Thoracic aorta (tissue), 2 donors: ENCODE measurements at places on chromosomes 2 and 18.

DNA sequence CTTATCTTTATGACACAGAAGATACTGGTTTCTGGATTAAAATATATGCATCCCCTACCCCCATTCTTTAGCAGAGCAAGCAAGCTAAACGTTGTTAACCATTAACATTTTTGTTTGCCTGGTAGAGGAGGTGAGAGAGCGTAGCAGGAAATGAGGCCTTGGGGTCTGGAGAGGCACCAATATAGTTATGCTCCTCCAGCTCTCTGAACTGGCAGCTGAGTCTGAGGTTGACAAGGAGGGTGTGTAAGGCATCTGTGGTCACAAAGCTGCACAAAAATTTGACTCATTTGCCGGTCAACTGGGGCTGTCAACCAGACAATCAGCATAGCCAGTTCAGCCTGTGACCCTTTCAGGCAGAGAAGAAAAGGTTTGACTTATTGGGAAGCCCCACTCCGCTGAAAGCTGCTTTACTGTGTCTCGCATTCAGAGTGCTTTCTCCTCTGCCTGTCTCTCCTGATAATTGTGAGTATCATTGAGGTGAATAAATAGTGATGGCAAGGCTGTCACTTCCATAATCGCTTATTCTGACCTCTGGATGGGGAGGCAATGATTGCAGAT is 647.5 kb upstream of the SETBP1 start:
- DNase-seq = no peak

GRCh38 chr2:121567452-121567851 is 36.8 kb downstream of the RNU4ATAC start:
- DNase-seq = no peak

DNA sequence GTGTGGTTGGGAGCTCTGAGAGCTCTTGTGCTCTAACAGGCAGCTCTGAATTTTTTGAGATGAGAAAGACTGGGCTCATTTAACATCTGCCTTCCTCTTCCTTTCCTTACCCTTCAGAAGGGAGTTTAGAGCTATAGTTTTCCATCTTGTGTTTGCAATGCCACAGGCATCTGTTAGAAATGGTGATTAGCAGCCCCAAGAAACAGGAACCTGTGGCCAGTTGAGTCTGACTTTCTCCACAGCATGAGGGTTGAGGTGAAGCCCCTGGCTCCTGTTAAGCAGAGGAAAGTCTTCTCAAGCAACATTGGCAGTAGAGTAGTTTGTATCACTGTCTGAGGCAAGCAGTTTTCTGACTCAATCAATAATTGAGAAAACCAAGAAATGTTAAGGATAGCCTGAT is 577.4 kb downstream of the ZEB2 start:
- DNase-seq = no peak

- DNase-seq = no peak
Measured at GRCh38 chr2:191152482-191153240, 1.9 kb upstream of the STAT4 start.

GRCh38 chr2:8357738-8358518 is 323.9 kb upstream of the ID2 start:
- no peak for DNase-seq

DNA sequence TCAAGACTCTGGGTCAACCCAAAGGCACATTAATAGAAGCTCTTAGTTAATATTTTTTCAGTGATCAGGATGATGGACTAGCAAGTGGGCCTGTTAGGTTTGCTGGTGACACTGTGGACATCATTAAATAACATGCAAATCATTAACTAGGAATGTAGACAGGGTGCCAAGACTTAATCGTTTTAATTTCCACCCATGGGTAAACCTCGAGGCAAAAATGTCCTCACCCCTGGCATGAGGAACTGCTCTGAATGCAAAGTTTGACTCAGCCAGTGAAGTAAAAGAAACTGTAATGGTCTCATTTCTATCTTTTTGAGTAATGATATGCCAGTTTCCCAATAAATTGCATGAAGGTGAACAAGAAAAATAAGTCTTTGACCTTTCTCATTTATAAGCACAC is 152.6 kb upstream of the MEX3C start:
- DNase-seq = no peak
